Stimulated activated CD4-positive, alpha-beta T cell treated with anti-CD3 and anti-CD28 coated beads, Interleukin-1b, Interleukin-23, amount 100 ng/mL, for 1 hour (primary cell): ENCODE measurements at places on chromosomes 3 and 15.

GRCh38 chr15:29695489-29696167 lies 126.6 kb downstream of the TJP1 start:
- no peak for DNase-seq

- no peak for DNase-seq
Observed at GRCh38 chr15:101207867-101208288, 44.0 kb downstream of the CHSY1 start.

DNA sequence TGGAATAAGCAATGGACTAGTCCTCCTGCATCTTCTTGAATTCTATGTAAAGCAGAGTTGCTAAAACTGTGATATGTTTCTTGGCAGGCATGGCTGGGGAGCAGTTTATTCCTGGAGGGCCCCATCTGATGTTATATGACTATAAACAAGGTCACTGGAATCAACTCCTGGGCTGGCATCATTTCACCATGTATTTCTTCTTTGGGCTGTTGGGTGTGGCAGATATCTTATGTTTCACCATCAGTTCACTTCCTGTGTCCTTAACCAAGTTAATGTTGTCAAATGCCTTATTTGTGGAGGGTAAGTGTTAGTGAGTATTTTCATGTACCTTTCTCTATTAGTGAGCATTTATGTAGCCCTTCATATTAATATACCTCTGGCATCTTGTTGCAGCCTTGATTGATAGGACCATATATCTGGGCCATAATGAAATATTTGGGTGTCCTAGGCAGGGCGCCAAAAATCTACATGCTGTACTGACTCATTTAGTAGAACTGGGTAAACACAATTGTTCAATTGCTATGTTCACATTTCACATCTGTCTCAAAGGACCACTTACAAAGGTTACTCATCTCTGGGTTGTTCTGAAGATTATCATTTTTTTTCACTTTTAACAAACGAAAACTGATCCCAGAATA lies 52.6 kb upstream of the ADGRG7 start:
- DNase-seq, result no peak

GRCh38 chr15:60392601-60392985 lies 5.2 kb downstream of the ANXA2 start:
- DNase-seq, result no peak

DNA sequence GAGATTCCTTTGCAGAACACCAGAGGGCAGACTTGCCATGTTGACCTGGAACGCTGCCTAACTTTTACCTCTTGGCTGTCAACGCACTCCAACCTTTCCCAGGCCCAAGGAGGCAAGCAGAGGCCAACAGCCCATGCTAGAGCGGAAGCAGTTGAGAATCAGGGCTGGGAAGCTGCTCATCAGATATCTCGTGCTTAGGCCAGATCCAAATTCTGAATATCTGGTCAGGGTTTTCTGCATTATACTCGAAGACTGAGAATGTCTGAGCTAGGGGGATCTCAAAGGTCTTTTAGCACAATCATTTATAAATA lies 2.5 kb downstream of the XIRP1 start:
- DNase-seq, result no peak

- no peak for DNase-seq
Observed at GRCh38 chr3:178671791-178672190, 135.6 kb downstream of the KCNMB2 start.

GRCh38 chr3:126023390-126023789 lies 54.4 kb downstream of the ROPN1B start:
- DNase-seq, result no peak

- no peak for DNase-seq
Observed at GRCh38 chr3:178420033-178420432, 116.2 kb upstream of the KCNMB2 start.

DNA sequence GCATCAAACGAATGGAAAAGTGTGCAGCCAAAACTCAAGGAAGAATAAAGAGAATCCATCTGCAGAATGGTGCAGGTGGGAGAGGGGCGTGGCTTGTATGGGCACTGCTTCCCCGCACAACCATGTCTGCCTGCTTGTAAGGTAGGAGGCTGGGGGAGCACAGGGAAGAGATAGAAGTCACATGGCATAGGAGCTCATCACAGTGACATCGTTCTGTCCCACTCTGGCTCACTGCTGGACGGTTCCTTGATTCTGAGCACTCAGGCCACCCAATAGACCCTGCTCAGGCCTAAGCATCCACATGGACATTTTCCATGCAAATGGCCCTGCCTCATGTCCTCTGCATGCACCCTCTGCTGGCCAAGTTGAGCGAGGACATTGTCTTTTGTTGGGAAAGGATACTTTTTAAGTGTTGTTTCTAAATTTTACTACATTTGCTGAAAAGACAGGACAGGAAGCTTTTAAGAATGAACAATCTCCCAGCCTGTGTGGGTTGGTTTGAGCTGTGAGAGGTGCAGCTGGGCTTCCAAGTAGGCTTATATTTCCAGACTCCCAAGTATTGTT lies 3.1 kb downstream of the MYLK start:
- DNase-seq, result no peak

- no peak for DNase-seq
Observed at GRCh38 chr15:47742742-47743141, 25.4 kb downstream of the SEMA6D start.

- no peak for DNase-seq
Observed at GRCh38 chr15:58235961-58236360, 97.8 kb downstream of the AQP9 start.

- no peak for DNase-seq
Observed at GRCh38 chr3:17118771-17119170, 234.0 kb downstream of the PLCL2 start.

GRCh38 chr3:16374047-16374934 lies 109.3 kb downstream of the OXNAD1 start:
- no peak for DNase-seq

- no peak for DNase-seq
Observed at GRCh38 chr3:140456974-140457373, 220.9 kb upstream of the TRIM42 start.

GRCh38 chr3:66073464-66074141 lies 34.9 kb upstream of the MAGI1 start:
- no peak for DNase-seq

DNA sequence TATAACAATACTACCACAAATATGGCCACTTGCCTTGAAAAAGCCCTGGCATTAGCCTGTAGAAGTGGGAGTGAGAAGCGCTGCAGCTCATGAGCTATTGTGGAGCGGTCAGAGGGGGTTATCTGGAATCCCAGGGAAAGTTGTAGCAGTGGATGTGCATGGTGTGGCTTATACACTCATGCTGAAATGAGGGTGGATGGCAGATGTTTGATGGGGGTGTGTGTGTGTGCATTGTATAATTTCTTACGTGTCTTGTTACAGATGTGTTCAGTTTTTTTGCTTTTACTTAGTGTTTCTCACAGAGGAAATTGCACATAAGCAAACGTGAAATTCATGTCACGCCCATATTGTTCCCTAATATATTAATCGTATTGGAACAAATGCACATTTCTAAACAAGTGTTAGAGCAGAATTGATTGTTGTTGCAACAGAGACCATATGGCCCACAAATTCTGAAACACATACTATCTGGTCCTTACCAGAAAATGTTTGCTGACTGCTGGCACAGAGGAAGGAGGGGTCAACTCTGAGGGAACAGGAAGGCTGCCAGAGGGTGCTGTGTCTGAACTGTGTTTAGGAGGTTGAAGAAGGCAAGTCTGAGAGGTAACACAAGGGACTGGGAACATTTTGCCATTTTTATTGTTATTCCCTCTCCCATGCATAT lies 200.0 kb upstream of the CFAP20DC start:
- no peak for DNase-seq

DNA sequence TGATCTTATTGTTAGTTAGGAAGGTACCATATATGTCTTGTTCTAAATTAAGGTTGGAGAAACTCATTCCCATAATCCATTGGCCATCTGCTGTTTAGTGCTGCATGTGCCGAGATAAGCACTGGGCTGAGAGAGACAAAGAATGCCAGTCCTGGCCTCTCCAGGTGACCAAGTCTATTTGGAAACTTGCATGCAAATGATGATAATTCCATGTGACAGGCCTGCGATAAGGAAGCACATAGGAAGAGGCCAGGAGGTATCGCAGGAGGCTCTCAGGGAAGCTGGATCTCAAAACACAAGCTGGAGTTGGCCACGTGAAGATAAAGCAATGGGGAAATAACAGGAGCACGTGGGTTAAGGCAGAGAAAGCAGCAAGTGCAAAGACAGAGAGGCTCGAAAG lies 39.7 kb downstream of the MYO5C start:
- DNase-seq, result no peak

GRCh38 chr15:91348752-91349500 lies 248.9 kb downstream of the SV2B start:
- no peak for DNase-seq

GRCh38 chr3:107264888-107265287 lies 112.4 kb upstream of the CCDC54 start:
- no peak for DNase-seq

GRCh38 chr3:145716519-145716918 lies 444.5 kb downstream of the PLOD2 start:
- no peak for DNase-seq

DNA sequence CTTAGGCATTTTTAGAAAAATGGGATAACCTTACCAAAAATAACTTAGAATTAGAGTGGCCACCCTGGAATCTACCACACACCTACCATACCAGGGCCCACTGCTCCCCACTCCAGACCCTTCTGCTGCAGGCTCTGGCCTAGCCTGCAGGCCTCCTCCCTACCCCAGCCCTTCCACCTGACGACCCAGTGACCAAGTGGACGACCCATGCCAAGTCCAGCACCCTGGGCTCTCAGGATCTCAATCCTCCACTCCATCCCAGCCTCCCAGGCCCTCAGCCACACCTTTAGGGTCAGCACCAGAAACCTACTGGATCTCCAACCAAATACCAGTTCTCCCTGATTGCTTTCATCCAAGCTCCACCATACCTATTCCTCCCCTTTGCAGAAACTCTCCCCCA lies 145.8 kb downstream of the TPRA1 start:
- DNase-seq, result no peak

DNA sequence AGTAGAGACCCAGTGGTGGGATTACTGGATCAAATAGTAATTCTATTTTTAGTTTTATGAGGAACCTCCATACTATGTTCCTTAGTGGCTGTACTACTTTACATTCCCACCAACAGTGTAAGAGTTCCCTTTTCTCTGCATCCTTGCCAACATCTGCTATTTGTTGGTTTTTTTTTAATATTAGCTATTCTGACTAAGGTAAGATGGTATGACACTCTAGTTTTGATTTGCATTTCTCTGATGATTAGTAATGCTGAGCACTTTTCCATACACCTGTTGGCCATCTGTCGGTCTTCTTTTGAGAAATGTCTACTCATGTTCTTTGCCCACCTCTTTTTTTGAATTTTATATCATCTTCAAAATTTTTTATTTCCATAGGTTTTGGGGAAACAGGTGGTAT lies 34.2 kb upstream of the RAP2B start:
- DNase-seq, result no peak

- DNase-seq, result no peak
Observed at GRCh38 chr3:13477943-13478342, 2.2 kb upstream of the HDAC11 start.

GRCh38 chr3:168622795-168623194 lies 527.1 kb upstream of the GOLIM4 start:
- no peak for DNase-seq

GRCh38 chr15:34594361-34594760 lies 10.9 kb upstream of the GOLGA8B start:
- DNase-seq, result no peak

DNA sequence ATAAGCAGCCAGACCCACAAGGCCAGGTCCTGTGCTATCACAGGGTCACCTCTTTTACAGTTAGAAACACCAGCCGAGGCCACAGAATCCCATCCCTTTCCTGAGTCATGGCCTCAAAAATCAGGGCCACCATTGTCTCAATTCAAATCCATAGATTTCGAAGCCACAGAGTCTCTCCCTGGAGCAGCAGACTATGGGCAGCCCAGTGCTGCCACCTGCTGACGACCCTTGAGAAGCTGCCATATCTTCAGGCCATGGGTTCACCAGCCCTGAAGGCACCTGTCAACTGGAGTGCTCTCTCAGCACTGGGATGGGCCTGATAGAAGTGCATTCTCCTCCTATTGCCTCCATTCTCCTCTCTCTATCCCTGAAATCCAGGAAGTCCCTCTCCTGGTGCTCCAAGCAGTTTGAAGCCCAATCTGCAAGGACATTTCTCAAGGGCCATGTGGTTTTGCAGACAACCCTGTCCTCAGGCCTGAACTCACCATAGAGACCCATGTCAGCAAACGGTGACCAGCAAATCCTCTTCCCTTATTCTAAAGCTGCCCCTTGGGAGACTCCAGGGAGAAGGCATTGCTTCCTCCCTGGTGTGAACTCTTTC lies 39.6 kb downstream of the TGM4 start:
- peak; percentile 44 for DNase-seq

DNA sequence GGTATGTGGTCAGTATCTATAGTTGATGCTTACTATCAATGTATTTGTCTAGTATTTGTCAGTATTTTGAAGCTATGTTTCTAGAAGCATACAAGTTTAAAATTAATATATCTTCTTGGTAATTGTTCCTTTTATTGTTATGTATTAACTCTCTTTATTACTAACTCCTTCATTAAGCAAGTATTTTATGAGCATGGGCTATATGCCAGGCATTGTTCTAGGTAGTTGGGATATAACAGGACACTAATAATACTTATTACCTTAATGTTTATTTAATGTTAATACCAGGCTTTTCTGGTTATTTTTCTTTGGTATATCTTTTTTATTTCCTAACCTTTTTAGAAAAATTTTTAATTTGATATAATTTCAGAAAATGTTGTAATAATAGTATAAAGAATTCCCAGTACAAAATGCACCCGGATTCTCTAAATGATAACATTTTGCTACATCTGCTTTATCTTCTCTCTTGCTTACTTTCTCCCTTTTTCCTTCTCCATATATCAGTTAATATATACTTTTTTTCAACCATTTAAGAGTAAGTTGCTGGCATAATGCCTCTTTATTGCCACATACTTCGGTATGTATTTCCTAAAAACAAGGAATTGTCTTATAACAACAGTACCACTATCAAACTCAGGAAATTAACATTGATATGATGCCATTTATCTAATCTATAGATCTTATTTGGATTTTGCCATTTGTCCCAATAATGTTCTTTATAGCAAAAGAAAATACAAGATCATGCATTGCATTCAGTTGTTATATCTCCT lies 30.9 kb downstream of the LRRC49 start:
- DNase-seq, result no peak

DNA sequence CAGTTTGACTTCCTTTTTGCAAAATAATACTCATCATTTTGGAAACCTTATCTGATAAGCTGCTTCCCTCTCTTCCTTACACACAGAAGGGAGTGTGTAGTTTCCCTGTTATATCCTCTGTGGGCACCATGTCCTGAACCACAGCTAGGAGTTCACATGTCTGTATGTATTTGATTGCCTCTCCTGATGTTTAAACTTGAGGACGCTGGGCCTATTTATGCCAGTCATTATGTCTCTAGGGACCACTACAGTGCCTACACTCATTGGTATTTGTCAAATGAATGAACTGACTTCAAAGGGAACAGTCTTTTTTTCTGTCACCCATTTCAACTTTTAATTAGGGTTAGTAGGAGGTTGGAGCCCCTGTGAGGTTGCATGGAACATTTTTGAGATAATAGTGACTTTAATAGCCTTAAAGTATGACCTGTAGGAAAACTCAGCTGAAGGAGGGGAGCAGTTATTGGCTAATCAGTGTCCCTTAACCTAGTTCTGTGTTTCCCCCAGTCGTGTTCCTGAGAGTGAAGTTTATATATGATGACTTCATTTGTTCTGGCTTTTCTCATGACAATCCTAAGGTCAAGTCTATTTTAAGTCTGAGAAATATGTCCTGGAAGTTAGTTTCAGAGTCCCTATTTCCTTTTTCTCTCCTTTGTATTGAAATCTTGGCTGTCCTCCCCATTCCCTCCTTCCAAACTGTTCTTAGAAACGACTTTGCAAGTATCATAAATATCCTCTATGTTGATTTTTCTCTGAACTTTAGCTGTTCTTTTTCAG lies 28.9 kb downstream of the PDE8A start:
- DNase-seq, result no peak
